Aorta (tissue), 5 donors: ENCODE measurements at places on chromosomes 2 and 18.

DNA sequence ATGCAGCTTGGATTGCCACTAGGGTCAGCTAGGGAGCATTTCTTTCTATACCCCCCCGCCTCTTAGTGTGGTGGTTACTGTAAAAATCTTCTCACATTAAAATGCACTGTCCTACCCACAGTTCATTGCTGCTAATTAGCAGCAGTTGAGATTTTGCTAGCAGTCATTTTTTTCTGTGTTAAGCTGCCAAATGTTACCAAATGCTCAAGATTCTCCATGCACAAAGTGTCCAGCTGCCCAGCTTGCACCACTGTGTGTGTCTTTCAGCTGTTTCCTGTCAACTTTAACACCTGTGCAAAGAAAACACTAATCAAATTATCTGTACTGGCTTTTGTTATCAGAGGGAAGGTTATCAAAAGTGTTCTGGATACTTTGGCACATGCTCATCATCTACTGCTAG lies 679.3 kb downstream of the NR4A2 start:
- no peak for DNase-seq

- no peak for DNase-seq
Observed at GRCh38 chr2:107553539-107553938, 273.2 kb upstream of the RGPD4 start.

DNA sequence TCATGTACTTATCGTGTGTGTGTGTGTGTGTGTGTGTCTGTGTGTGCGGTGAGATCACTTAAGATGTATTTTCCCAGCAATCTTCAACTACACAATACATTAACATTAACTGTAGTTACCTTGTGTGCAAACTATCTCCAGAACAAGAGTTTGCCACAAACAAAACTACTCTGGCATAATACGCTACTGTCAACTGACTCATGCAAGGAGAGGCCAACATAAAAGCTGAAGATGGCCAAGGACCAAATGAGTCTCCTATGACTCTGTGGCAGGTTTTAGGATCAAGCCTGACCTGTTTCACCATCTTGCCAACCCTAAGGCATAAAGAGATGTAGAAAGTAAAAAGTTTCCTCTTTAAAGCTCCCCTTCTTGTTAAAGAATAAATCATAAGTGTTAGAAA lies 20.1 kb downstream of the CYB5A start:
- DNase-seq, result no peak

- no peak for DNase-seq
Observed at GRCh38 chr2:58473165-58473564, 232.0 kb upstream of the FANCL start.

GRCh38 chr2:188280811-188281222 lies 10.9 kb upstream of the GULP1 start:
- no peak for DNase-seq

GRCh38 chr2:218081063-218081462 lies 12.0 kb downstream of the RUFY4 start:
- DNase-seq, result no peak

DNA sequence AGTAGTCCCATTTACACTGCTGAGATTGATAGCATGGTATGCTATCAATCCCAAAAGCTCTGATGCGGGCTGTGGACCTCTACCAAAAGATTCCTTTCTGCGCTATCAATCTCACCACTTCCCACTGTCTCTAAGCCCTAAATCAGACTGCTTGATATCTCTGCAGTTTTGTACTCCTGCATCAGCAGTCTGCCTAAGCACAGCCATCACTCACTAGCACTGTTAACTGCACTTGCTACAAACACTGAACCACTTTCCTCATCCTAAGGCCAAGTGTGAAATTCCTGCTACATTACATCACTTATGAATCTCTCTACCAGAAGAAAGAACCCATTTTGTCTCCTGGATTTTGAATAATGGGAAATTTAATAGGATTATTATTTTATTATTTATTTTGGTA lies 237.0 kb downstream of the HNMT start:
- no peak for DNase-seq

- DNase-seq, result no peak
Observed at GRCh38 chr18:12443551-12443950, 35.8 kb downstream of the PRELID3A start.

GRCh38 chr18:55302167-55302833 lies 285.7 kb downstream of the TCF4 start:
- no peak for DNase-seq

- DNase-seq, result no peak
Observed at GRCh38 chr2:101802329-101802728, 104.8 kb downstream of the MAP4K4 start.

- DNase-seq, result no peak
Observed at GRCh38 chr2:40432921-40433483, 18.9 kb downstream of the SLC8A1 start.

GRCh38 chr2:2600366-2600765 lies 269.3 kb upstream of the MYT1L start:
- no peak for DNase-seq

DNA sequence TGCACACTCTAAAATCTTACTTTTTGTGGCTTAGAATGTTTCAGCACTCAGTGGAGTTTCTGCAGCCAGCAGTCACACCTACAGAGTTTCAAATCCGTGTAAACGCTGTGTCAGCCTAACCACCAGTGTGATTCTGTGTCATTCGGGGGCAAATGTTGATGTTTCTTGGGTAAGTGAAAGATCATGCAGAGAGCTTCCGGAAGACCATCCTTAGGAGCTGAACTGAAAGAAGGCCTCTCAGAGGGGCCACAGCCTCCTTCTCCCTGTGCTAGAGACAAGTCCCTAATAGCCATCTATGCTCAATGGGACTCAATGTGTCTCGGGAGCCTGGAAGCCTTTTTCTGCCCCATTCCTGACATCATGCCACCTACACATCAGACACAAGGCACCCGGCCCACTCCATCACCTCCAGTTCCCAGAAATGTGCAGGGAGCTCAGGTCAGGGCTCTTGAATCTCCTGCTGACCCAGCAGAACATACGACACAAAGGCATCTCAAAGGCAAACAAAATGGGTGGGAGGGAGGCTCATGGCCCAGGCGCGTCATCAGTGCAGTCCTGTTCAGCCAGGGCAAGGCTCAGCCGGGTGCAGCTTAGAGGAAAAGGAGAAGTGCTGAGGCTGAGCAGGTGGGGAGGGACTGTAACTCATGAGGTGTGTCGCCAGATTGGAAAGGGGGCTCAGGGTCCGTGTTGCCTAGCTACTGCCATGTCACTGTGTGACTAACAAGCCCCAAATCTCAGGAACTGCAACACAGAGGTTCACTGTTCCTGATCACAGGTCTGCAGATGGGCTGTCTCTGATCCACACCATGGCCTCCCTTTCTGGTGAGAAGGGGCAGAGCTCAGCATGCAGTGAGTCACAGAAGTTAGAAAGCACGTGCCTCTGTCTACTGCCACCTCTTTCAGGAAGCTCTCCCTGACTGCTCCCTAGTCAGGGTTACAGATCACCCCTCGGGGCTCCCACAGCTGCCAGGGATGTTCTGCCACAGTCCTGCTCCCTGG lies 82.0 kb downstream of the SMAD7 start:
- peak; percentile 75 for DNase-seq

GRCh38 chr2:97751752-97752151 lies 38.4 kb downstream of the ZAP70 start:
- DNase-seq, result no peak

DNA sequence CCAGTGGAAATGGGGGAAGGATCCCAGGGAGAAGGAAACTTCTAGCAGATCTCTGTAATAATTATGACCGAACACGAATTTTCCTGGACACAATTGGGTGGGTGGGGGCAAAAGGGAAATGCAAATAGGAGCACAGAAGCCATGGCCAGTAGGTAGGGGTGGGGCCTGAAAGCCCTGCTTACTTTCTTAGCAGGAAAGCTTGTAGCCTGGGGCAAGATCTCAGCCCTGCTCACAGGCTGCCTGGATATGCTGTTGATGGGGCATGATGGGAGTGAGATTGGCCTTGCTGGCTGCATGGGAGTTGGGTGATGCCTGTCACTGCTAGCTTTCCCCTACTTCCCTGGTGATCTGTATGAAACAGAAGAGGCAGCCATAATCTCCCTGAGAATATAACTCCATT lies 45.9 kb upstream of the SPOPL start:
- DNase-seq, result no peak

DNA sequence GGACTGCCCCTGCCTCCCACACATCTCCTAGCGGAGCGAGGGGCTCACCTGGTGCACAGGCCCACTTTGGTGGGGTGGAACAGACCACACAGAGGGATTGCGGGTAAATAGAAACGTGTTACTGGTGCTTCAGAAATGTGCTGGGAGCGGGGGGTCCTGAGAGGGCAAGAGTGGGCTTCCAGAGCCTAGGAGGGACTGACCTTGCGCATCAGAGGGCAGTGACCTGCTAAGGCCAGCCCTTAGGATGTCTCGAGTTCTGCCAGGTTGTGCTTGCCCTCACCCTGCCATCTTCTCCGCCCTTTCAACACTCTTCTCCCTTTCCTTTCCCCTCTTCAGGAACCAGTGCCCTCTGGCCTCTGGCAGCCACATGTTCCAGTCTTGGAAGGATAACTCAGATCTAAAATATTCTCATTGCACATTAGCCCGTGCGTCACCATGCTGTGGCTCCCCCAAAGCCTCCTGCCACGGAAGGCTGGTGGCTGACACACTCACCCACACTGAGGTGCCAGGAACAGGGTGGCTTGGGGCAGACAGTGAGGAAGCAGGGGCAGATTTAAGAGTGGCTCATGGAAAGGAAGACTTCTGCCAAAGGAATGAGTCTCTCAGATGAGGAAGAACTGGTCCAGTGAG lies 89.6 kb downstream of the MCFD2 start:
- DNase-seq, result no peak

GRCh38 chr2:134128746-134129145 lies 125.1 kb upstream of the MGAT5 start:
- DNase-seq, result no peak

- DNase-seq, result no peak
Observed at GRCh38 chr18:76970770-76971559, 148.6 kb downstream of the ZNF236 start.

GRCh38 chr2:14420851-14421250 lies 211.7 kb upstream of the LRATD1 start:
- no peak for DNase-seq

DNA sequence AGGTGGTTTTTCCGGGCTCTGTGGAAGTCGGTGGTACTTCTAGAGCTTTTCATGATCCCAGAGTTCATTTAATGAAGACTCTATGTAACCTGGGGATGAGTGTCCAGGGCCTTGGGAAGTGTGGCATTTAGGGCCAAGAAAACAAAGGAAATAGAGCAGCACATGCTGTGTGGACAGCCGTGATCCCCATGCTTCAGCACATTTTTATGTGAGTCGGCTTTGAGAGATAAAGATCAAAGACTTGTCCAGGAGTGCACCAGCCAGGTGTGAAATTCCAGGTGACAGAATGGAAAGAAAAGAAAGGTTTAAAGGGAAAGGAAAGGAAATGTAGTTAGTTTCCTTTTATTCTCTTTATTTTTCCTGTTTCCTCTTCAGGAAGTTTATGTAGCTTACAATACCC lies 258.0 kb upstream of the NRP2 start:
- no peak for DNase-seq

- no peak for DNase-seq
Observed at GRCh38 chr2:25218100-25218499, 49.7 kb upstream of the POMC start.

DNA sequence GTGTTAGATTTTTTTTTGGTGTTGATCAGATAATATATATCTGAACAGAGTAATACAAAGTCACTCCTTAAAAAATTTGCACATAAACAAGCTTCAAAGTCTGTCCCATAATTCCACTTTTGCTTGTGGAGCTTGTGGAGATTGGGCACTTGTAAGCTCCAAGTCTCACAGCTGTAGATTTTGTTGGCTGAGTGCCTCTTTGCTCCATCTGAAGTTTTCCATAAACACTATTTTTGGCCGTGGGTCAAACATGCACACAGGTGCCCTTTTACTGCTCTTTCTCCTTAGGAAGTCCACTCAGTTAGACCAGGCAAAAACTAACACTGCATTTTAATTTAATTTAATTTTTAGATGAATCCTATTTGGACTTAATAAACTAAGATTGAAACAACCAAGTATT lies 3.6 kb upstream of the KCNJ13 start:
- no peak for DNase-seq

DNA sequence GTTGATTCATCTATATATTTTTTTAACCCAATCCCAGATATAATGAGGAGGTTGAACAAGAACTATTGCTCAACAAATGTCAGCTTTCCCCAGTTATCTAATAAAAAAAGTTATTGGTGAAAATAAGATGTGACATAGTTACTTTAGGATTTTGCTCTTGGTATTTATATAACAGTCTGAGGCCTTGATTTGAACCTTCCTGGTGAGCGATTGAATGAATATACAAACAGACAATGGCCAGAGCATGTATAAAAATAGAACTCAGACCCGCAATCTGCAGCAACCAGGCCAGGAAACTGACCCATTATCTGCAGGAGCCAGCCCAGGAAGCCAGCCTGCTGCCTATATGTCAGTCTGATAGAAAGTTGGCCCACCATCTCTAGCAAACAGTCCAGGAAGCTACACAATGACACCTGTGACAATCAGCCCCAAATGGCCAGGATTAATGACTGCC lies 81.6 kb downstream of the HS6ST1 start:
- DNase-seq, result no peak

- no peak for DNase-seq
Observed at GRCh38 chr2:38099099-38100028, 23.4 kb upstream of the CYP1B1 start.

DNA sequence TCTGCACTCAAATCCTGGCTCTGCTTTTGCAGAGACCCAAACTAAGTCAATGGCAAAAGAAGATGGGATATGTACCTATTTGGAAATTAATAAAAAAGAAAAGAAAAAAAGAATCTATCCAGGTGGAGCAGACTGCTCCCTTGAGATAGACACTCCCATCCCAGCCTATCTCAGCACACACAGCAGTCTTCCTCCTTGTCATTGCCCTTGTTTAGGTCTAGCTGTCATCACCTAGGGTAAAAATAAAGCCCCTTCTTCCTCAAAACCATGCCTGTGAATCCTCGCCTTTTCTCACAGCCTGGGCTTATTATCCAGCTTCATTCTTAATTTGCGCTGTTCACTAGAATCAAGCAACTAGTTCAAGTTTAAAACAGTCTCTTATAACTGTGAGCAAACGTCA lies 30.7 kb upstream of the ACSL3 start:
- no peak for DNase-seq

- DNase-seq, result no peak
Observed at GRCh38 chr2:35503311-35503710, 852.3 kb upstream of the CRIM1 start.

DNA sequence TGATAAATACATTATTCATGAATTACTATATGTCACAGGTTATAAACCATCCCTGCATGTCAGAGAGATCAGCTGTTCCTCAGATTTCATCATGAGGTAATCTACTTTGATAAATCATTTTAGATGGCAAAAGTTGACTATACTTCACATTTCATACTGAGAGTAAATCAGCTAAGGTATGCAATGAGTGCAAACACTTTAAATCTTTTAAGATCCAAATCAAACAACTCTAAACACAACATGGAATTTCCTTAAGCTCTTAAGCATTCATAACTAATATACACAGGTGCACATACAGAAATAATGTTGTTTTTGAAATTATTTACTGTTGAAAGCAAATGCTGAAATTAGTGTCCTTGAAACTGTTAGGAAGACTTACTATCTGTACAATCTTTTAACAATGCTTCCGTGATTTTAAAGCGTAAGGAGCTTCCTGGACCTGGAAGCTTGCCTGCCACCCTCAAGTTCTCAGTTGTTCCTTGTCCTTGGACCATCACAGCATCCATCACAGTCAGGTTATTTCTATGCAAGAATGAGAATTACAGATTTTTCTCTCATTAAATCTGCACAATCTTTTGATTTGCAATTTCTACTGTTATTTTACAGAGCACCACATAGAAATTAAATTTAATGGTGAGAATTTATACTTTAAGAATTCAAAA lies 83.2 kb downstream of the ZAP70 start:
- DNase-seq, result no peak

- DNase-seq, result no peak
Observed at GRCh38 chr2:51813247-51813646, 781.3 kb upstream of the NRXN1 start.

GRCh38 chr2:644871-645270 lies 32.3 kb downstream of the TMEM18 start:
- no peak for DNase-seq
